Caudate nucleus (tissue), 63 donors: ENCODE measurements at places on chromosomes 3 and 15.
A peak's percentile ranks its signal among the peaks of the same experiment; 100 is the strongest.

DNA sequence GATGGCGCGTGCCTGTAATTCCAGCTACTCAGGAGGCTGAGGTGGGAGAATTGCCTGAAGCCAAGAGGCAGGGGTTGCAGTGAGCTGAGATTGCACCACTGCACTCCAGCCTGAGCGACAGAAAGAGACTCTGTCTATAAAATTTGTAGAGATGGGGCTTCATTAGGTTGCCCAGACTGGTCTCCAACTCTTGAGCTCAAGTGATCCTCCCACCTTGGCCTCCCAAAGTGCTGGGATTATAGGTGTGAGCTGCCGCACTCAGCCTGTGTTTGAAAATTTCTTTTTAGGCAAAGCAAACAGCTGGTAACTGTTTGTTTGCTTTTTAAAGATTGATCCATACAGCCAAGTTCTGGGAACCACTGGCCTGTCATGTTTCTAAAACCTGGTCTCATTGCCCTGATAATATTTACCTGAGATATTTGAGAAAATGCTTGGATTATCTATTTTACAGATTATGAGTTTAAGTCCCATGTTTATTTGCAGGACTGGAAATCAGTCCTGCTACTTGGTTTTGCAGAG is 64.2 kb upstream of the LMOD3 start:
- DNase-seq: no peak

GRCh38 chr15:42825599-42825998 is 88.7 kb upstream of the CDAN1 start:
- no peak for DNase-seq

DNA sequence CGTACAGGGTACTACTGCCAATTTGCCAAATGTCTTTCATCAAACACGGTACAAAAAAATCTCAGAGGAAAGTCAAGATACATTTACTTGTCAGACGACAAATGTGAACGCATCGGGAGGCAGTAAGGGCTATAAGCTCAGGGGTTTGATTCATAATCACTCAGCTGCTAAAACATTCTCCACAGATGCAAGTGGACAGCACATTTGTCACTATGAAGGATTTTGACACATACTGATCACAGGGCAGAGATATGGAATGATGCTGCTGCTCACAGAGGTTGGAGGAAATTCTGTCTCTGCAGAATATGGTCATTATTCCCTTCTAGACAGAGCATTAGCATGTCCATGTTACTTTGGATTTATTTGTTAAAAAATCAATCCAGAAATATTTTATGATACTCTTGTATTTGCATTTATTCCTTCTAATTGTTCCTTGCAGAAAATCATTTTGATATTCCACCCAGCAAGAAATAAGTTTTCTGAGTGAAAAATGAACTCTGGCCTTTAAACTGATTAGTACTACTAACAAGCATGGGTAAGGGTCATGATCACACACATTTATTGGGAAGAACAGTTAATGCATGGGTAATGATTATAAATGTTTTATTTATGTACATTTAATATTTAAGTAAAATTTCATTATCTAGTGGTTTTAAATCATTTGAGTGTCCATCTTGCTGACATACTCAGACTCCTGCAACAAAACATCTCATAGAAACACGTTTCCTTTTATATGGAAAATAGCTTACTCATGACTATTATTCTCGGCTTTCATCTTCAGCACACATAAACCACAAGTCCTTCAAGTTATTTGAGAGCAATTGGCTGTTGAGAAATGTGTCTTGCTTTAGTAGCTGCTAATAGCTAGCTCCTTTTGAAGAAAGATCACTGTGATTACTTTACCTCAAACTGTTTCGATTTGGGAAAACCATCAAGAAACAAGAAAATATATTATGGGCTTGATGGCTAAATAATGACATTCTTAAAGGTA is 559.3 kb downstream of the MECOM start:
- DNase-seq: no peak

DNA sequence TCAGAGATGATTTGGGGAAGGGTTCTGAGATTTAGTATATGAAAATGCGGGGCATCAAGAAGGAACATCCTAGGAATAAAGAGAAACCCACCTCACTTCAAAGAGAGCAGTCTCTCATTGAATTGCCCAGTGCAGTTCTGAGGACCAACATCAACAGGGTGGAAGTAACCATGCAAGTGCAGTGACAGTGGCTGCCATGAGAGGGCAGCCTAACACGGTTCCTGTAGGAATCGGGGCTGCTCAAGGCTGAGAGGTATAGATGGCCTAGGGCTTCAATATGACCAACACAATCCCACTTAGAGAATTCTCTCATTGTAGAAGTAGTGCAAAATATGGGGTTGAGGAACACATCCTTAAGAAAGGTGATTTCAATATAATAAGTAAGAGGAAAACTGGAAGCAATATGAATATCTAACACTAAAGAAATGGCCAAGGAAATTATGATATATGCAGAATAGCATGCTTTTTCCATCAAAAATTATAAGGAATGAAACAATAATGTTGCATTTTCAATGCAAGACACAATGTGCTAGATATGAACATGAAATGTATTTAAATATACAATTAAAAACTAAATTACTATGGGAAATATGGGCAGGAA is 51.1 kb upstream of the ARRDC4 start:
- DNase-seq: no peak

DNA sequence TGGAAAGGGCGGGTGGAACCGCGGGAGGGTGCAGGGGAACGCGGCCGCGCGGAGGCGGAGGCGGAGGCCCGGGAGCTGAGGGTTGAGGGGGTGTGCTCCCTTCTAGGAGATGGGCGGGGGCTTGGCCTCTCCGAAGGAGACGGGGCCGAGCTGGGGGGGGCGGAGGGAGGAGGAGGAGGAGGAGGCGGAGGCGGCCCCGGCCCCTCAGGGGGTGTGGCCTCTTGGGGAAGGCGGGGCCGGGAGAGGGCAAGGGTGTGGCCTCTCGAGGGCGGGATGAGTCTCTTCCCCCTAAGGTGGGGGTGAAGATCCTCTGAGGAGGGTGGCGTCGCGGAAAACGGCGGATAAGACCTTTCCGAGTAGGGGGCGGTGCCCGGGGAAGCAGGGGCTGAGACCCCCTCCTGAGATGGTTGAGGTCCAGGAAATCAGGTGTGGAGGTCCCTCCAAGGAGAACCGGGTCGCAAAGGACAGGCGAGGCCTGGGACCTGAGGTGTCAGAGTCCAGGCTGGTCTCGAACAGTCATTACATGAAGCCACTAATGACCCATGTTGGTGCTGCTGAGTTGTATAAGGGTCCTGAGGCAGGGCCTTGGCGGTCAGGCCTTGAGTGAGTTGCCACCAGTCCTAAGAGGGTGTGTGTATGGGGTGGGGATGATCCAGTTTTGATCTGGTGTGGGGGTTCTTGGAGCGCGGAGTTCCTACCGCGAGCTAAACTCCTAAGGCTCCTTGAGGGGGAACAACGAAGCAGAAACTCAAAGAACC is 759 bp downstream of the WDR6 start:
- DNase-seq: peak; percentile 63

DNA sequence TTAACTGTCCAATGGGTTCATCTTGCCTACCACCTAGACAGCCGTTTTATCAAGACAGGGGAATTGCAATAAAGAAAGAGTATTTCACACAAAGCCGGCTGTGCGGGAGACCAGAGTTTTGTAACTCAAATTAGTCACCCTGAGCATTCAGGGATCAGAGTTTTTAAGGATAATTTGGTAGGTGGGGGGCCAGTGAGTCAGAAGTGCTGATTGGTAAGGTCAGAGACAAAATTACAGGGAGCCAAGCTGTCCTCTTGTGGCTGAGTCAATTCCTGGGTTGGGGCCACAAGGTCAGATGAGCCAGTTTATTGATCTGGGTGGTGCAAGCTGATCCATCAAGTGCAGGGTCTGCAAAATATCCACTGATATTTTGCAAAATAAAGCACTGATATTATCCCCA is 29.9 kb upstream of the GPD1L start:
- DNase-seq: no peak

GRCh38 chr15:88331291-88331690 is 74.8 kb upstream of the NTRK3 start:
- DNase-seq: no peak

- no peak for DNase-seq
Measured at GRCh38 chr3:64262574-64263114, 37.4 kb upstream of the PRICKLE2 start.

DNA sequence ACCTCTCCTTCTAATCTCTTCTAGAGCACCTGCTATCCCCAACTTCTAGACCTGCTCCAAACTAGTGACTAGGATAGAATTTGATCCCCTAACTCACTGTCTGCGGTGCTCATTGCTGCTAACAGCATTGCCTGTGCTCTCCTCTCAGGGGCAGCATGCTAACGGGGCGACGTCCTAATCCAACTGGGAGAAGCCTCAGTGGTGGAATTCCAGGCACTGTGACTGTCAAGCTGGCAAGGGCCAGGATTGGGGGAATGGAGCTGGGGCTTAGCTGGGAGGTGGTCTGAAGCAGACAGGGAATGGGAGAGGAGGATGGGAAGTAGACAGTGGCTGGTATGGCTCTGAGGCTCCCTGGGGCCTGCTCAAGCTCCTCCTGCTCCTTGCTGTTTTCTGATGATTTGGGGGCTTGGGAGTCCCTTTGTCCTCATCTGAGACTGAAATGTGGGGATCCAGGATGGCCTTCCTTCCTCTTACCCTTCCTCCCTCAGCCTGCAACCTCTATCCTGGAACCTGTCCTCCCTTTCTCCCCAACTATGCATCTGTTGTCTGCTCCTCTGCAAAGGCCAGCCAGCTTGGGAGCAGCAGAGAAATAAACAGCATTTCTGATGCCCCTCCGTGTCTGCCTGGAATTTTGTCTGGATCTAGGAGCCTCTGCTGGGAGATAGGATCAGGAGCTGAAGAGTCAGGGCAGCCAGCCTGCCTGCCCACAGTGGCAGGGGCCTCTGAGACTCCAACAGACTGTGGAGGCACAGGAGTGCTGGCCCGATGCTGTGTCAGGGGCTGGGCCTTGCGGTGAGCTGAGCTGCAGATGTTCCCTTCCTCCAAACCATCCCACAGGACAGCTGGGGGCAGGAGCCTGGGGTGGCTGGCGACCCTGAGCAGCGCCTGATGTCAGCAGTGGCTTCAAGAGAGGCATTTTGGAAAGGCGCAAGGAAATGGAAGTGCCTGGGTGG is 3.0 kb downstream of the ISLR start:
- no peak for DNase-seq

GRCh38 chr3:158508481-158508880 is 62.5 kb upstream of the MLF1 start:
- DNase-seq: no peak
